Spinal cord (tissue), 10 donors: ENCODE measurements at places on chromosomes 1 and 21. TPM values are rescaled to one million over a fixed set of nuclear protein-coding genes. Genes with fewer than 3 reads are reported as not detected.

DNA sequence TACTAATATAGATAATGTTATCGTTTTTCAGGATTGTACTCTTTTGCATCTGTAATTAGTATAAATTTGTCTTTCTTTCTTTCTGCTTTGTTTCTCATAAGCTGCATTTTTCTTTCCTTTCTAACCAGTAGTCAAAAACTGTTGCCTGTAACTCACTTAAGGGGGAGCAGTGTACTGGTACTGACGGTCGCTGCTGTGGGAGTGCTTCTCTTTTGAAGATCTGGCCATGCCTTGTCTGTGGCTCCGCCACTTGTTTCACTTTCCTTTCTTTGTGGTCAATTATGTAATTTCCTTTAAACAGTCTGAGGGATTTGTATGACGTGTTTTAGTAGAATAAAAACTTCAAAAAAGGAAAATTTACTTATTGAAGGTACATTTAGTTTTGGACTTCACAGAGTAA is 37.0 kb downstream of the MIA3 start:
- no peak for DNase-seq
- no peaks in the 10 kb centered on the region for H3K27me3 ChIP-seq
- H3K4me1 ChIP-seq = no peaks in the 10 kb centered on the region
- H3K36me3 ChIP-seq = peaks cover 10% of the 10 kb centered on the region

STMN1 gene
- 258 TPM for total RNA-seq

HENMT1 gene
- total RNA-seq = 21.3 TPM

GRCh38 chr1:208187499-208188041 is 56.6 kb downstream of the PLXNA2 start:
- H3K27ac ChIP-seq = no peak overlapping the region
- no peaks in the 10 kb centered on the region for H3K27me3 ChIP-seq
- peaks cover 16% of the 10 kb centered on the region for H3K4me1 ChIP-seq
- H3K36me3 ChIP-seq = peaks cover 10% of the 10 kb centered on the region
- no peak overlapping the region for H3K4me3 ChIP-seq
- no peak for DNase-seq

DNA sequence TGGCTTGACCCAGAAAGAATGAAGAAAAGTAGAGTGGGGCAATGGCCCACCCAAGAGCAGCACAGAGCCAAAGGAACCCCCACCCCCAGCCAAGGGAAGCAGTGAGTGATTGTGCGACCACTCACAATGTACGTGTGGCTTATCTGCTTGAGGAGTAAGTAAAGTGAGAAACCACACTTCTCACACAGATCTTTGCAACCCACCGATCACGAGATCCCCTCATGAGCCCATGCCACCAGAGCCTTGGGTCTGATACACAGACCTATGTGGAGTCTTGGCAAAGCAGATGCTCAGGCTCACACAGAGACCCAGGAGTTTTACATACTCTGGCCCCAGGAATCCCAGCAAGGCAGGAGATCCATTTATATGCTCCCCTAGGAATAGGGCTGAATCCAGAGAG is 14.0 kb upstream of the SLC9C2 start:
- no peak overlapping the region for H3K27ac ChIP-seq
- no peak overlapping the region for H3K4me3 ChIP-seq
- no peaks in the 10 kb centered on the region for H3K36me3 ChIP-seq
- no peaks in the 10 kb centered on the region for H3K27me3 ChIP-seq
- no peak for DNase-seq
- H3K4me1 ChIP-seq = no peaks in the 10 kb centered on the region

GCSAML gene
- 0.40 TPM for total RNA-seq

GRCh38 chr1:205570796-205571537 is 60.8 kb downstream of the ELK4 start:
- no peaks in the 10 kb centered on the region for H3K36me3 ChIP-seq
- peaks cover 37% of the 10 kb centered on the region for H3K27me3 ChIP-seq
- no peak for DNase-seq

GRCh38 chr1:162373541-162374260 is 3.0 kb downstream of the SPATA46 start:
- no peak overlapping the region for H3K27ac ChIP-seq
- H3K36me3 ChIP-seq = peaks cover 8% of the 10 kb centered on the region
- peaks cover 17% of the 10 kb centered on the region for H3K4me1 ChIP-seq

GRCh38 chr1:85078903-85079302 is 30.6 kb upstream of the MCOLN3 start:
- H3K4me1 ChIP-seq = no peaks in the 10 kb centered on the region
- no peaks in the 10 kb centered on the region for H3K36me3 ChIP-seq
- no peak for DNase-seq
- H3K27ac ChIP-seq = no peak overlapping the region

TLCD4 gene
- total RNA-seq = 29.8 TPM

TMOD4 gene
- not detected for total RNA-seq

PTAFR gene
- 4.7 TPM for total RNA-seq

MCOLN2 gene
- 0.89 TPM for total RNA-seq

DNA sequence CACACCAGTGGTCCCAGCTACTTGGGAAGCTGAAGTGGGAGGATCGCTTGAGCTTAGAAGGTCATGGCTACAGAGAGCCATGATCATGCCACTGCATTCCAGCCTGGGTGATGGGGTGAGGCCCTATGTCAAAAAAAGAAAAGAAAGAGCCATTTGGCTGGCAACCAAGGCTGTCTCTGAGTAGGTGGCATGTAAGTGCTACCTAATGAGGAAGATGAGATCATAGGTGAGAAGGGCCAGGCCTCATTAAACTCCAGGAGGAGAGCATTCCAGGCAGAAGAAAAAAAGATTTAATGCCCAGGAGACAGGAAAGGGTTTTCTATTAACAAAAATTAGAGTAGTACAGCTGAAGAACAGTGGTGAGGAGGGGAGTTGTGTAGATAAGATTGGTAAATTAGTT is 103.4 kb upstream of the ZNF678 start:
- no peaks in the 10 kb centered on the region for H3K4me1 ChIP-seq
- no peaks in the 10 kb centered on the region for H3K36me3 ChIP-seq
- H3K27me3 ChIP-seq = no peaks in the 10 kb centered on the region
- H3K27ac ChIP-seq = no peak overlapping the region
- no peak overlapping the region for H3K4me3 ChIP-seq

- no peak for DNase-seq
- no peak overlapping the region for H3K27ac ChIP-seq
- no peak overlapping the region for H3K4me3 ChIP-seq
- H3K36me3 ChIP-seq = peaks cover 24% of the 10 kb centered on the region
- H3K27me3 ChIP-seq = peaks cover 32% of the 10 kb centered on the region
These were observed 4.4 kb downstream of the HPCA start for GRCh38 chr1:32890516-32891240.

GRCh38 chr1:18564676-18565075 is 66.0 kb upstream of the PAX7 start:
- no peak overlapping the region for H3K4me3 ChIP-seq
- no peak for DNase-seq
- H3K27me3 ChIP-seq = peaks cover 8% of the 10 kb centered on the region
- H3K27ac ChIP-seq = no peak overlapping the region
- no peaks in the 10 kb centered on the region for H3K36me3 ChIP-seq
- peaks cover under 1% of the 10 kb centered on the region for H3K4me1 ChIP-seq

CR2 gene
- 0.11 TPM for total RNA-seq

KCTD3 gene
- total RNA-seq = 85.5 TPM

CYP4A11 gene
- 0.72 TPM for total RNA-seq

OPRD1 gene
- total RNA-seq = 0.28 TPM

FCRL4 gene
- not detected for total RNA-seq

- H3K27me3 ChIP-seq = no peaks in the 10 kb centered on the region
- H3K27ac ChIP-seq = no peak overlapping the region
- no peaks in the 10 kb centered on the region for H3K4me1 ChIP-seq
- no peak for DNase-seq
- H3K4me3 ChIP-seq = no peak overlapping the region
These were observed 104.2 kb upstream of the SOX13 start for GRCh38 chr1:203968761-203969160.

- no peaks in the 10 kb centered on the region for H3K27me3 ChIP-seq
- no peak overlapping the region for H3K4me3 ChIP-seq
- DNase-seq = no peak
- H3K4me1 ChIP-seq = no peaks in the 10 kb centered on the region
- H3K27ac ChIP-seq = no peak overlapping the region
- no peaks in the 10 kb centered on the region for H3K36me3 ChIP-seq
These were observed 71.7 kb upstream of the ZBTB18 start for GRCh38 chr1:243979396-243979795.

DNA sequence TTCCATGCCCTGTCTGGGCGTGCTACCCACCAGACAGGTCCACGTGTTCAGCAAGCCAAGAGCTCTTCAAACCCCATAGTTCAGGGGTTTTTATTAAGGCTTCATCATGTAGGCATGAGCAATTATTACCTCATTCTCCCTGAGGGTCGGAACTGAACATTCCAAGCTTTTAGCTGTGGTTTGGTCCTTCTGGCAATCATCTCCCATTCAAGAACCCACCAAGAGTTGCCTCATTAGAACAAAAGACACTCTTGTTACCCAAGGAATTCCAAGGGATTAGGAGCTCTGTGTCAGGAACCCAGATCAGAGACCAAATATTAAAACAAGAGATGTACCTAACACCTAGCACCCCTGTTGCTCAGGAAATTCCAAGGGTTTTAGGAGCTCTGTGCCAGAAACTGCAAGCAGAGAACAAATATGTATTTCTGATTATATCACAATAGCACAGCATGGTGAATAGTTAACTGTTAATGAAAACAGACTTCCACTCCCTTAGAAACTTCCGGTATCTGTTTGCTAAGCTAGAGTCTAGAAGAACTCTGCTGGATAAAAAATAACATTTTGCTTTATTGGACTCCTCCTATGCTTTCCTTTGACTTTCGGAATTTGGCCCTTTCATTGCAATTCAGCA is 201.2 kb upstream of the L1TD1 start:
- H3K4me1 ChIP-seq = no peaks in the 10 kb centered on the region
- no peaks in the 10 kb centered on the region for H3K36me3 ChIP-seq
- DNase-seq = no peak
- H3K4me3 ChIP-seq = no peak overlapping the region
- H3K27ac ChIP-seq = peak overlapping the region; percentile 47
- no peaks in the 10 kb centered on the region for H3K27me3 ChIP-seq

WASF2 gene
- total RNA-seq = 24.3 TPM

GRCh38 chr1:22472596-22472995 is 20.9 kb downstream of the ZBTB40 start:
- H3K27me3 ChIP-seq = no peaks in the 10 kb centered on the region
- no peaks in the 10 kb centered on the region for H3K36me3 ChIP-seq
- no peak overlapping the region for H3K4me3 ChIP-seq
- H3K4me1 ChIP-seq = peaks cover 11% of the 10 kb centered on the region

- no peaks in the 10 kb centered on the region for H3K36me3 ChIP-seq
- no peak for DNase-seq
- H3K27me3 ChIP-seq = no peaks in the 10 kb centered on the region
- peaks cover 15% of the 10 kb centered on the region for H3K4me1 ChIP-seq
These were observed 19.7 kb downstream of the FMOD start for GRCh38 chr1:203331224-203331623.

- no peak for DNase-seq
- H3K27me3 ChIP-seq = no peaks in the 10 kb centered on the region
- no peak overlapping the region for H3K4me3 ChIP-seq
- peaks cover 4% of the 10 kb centered on the region for H3K36me3 ChIP-seq
These were observed 16.2 kb downstream of the MIER1 start for GRCh38 chr1:66940981-66941380.

GRCh38 chr1:2393471-2393877 is 1.8 kb downstream of the RER1 start:
- peaks cover 28% of the 10 kb centered on the region for H3K4me1 ChIP-seq
- H3K27ac ChIP-seq = no peak overlapping the region
- no peaks in the 10 kb centered on the region for H3K27me3 ChIP-seq

AUNIP gene
- total RNA-seq = 2.3 TPM

DNA sequence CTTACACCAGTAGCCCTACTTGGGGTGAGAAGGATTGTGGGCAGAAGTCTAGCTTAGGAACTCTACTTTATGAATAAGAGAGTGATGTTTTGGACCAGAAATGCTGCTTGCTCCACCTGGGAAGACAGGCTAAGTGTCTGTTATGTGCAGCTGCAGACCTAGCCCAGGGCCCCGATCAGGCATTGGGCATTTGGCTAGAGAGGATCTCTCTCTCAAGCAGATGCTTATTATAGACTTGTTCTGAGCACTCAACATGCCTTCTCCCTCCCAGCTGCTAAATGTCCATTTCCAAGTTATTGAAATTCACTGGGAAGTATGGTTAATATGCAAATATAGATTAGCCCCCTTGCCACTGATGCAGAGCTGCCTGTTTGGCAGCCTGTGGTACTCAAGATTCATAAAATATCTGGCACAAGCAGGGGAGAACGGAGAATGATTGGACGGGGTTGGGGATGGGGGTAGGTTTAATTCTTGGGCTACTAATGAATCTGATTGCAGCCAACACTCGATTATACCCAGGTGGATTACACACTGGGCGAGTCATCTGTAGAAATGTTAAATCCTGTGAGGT is 115.9 kb downstream of the KCND3 start:
- DNase-seq = no peak
- peaks cover 28% of the 10 kb centered on the region for H3K4me1 ChIP-seq
- H3K4me3 ChIP-seq = no peak overlapping the region
- H3K27ac ChIP-seq = no peak overlapping the region
- no peaks in the 10 kb centered on the region for H3K36me3 ChIP-seq
- no peaks in the 10 kb centered on the region for H3K27me3 ChIP-seq

- peaks cover 95% of the 10 kb centered on the region for H3K36me3 ChIP-seq
- H3K27ac ChIP-seq = no peak overlapping the region
- DNase-seq = no peak
- no peak overlapping the region for H3K4me3 ChIP-seq
- no peaks in the 10 kb centered on the region for H3K27me3 ChIP-seq
These were observed 13.4 kb upstream of the RNF223 start for GRCh38 chr1:1087351-1088028.

- no peak overlapping the region for H3K27ac ChIP-seq
- DNase-seq = no peak
- H3K36me3 ChIP-seq = no peaks in the 10 kb centered on the region
These were observed 12.0 kb downstream of the ZFYVE9 start for GRCh38 chr1:52153898-52154297.

CLDN19 gene
- total RNA-seq = 17.0 TPM

KIAA1614 gene
- 2.0 TPM for total RNA-seq
